ENCODE measurements at places on chromosomes 4 and X. TPM values are rescaled to one million over a fixed set of nuclear protein-coding genes. Genes with fewer than 3 reads are reported as not detected.

CXXC4 gene
- 9.4 TPM for polyA plus RNA-seq

CENPVL3 gene
- polyA plus RNA-seq = 1.1 TPM

PCDH11X gene
- 0.28 TPM for polyA plus RNA-seq

MMRN1 gene
- 3.0 TPM for polyA plus RNA-seq

PDLIM5 gene
- polyA plus RNA-seq = 37.8 TPM

PORCN gene
- polyA plus RNA-seq = 9.8 TPM

HSFX4 gene
- not detected for polyA plus RNA-seq

LEF1 gene
- 53.1 TPM for polyA plus RNA-seq

PDS5A gene
- 64.7 TPM for polyA plus RNA-seq

TMPRSS11B gene
- not detected for polyA plus RNA-seq

SMR3B gene
- not detected for polyA plus RNA-seq

NFKB1 gene
- 27.9 TPM for polyA plus RNA-seq

MAGED4 gene
- polyA plus RNA-seq = 73.3 TPM
